ENCODE measurements at places on chromosomes 3 and 15.

DNA sequence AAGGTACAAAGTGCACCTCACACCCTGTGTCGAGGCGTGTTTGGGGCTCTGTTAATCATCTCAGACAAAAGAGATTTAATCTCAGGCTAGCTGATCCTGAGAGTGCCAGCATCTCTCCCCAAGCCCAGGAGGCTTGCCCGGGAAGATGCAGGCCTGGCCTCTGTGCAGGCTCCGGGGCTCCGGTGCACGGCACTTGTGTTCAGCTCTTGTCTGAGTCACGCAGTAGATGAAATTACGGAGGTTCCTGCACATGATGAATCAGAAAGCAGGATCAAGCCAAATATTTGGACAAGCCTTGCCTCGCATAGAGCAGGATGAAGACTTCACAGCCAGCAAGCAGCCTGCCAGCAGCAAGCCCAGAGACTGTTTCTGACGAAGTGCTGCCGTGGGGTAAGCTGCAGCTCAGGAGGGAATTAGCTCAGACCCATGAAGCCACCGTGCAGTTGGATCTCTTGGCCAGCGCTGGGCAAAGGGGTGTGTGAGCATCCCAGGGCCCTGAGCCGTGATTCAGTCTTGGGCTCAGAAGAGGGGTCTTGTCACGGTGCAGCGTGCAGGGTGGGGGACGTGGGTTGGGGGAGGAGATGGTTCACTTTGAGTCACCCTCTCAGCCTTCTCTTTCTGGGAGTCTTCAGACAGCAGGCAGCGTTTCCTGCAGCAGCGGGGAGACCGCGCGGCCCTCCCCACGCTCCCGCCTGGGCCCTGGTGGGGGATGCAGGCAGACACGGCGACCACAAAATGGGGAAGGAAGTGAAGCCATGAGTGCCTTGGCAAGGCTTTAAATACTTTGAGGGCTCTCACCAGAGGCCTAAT, 89.2 kb upstream of the MEF2A start:
- DNase-seq, result peak; percentile 92

GRCh38 chr3:51687431-51688205, 16.6 kb downstream of the TEX264 start:
- no peak for DNase-seq

DNA sequence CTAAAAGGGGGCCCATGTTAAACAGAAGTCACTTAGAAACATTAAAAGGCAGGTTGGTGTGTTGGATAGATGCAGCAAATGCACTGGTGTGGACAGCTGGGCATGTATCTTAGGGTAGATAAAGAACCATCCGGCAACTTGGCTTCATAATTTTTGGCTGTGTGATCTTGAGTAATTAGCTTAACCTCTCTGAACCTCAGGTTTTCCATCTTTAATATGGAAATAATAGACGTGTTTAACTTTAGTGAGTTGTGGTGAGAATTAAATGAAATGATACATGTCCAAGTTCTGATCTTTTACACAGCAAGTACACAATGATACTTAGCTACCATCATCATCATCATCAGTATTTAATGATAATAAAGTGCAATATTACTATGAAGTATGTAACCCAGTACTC, 330.4 kb downstream of the FOXP1 start:
- no peak for DNase-seq

GRCh38 chr15:33242165-33242564, 47.7 kb upstream of the FMN1 start:
- peak; percentile 58 for DNase-seq

DNA sequence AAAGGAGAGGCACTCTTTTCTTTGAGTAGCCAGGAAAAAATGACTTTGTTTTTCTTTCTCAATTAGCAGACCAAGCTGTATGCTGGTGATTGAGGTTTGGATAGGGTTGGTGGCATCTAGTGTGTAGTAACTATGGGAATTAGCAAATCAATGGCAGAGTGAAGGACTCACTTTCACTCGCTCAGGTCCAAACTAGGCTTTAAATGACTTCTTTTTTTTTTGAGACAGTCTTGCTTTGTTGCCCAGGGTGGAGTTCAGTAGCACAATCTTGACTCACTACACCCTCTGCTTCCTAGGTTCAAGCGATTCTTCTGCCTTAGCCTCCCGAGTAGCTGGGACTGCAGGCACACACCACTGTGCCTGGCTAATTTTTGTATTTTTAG, 35.9 kb downstream of the PRKCI start:
- no peak for DNase-seq

- no peak for DNase-seq
These were observed 63.9 kb downstream of the IL12A start for GRCh38 chr3:160052385-160053047.

GRCh38 chr3:38595393-38595792, 54.1 kb downstream of the SCN5A start:
- DNase-seq, result no peak

- DNase-seq, result no peak
These were observed 389.0 kb upstream of the LMCD1 start for GRCh38 chr3:8112587-8112986.

All from retinal pigment epithelial cell (primary cell).